Stimulated activated CD4-positive, alpha-beta T cell treated with anti-CD3 and anti-CD28 coated beads, TNF-alpha, amount 100 ng/mL, for 24 hours (primary cell): ENCODE measurements at places on chromosomes 1 and 21.

GRCh38 chr1:175173531-175173930 lies 19.0 kb downstream of the KIAA0040 start:
- no peak for DNase-seq

DNA sequence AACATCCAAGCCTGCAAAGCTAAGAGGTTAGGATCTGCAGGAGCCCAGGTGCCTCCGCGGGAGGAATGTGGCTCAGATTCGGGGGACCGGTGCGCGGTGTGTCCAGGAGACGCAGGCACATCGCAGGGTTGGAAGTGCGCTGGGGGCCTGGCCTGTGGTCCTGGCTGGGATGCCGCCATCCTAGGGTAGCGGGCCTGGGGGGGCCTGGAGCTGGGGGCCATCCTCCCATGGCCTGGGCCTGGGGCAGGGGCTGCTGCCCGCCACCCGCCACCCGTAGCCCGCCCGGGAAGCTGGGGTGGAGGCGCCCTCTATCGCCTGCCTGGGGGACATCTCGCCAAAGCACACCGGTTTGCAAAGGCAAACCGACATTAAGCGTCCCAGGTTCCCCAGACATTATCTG lies 170.6 kb upstream of the ARHGEF16 start:
- peak; percentile 5 for DNase-seq

DNA sequence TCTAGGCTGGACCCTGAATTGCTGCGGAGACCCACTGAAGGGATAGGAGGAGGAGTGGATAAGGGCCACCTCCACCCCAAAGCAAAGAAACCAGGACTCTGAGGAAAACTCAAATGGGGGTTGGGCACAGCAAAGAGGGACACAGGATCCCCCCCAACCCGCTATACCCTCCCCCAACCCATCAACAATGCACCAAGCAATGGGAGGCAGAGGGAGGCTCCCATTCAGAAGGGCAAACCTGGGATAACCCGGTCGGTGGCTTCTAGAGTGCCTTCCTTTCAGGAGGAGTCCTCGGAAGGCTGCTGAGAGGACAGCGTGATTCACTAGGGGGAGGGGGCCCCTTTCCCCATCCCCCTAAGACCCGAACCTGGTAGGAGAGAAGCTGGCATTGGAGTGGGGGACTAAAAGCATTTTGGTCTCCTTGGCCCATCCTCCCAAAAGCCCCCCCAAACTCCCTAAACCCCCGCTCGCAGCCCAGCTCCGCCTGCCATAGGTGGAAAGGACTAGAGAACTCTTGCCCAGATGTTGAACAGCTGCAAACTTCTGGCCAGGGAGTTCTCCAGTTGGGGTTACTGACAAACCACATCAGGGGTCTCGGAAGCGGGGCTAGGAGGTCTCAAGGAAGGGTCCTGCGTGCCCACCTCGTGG lies 1.3 kb downstream of the MEF2D start:
- no peak for DNase-seq

GRCh38 chr1:226097866-226098625 lies 35.5 kb downstream of the H3-3A start:
- no peak for DNase-seq

DNA sequence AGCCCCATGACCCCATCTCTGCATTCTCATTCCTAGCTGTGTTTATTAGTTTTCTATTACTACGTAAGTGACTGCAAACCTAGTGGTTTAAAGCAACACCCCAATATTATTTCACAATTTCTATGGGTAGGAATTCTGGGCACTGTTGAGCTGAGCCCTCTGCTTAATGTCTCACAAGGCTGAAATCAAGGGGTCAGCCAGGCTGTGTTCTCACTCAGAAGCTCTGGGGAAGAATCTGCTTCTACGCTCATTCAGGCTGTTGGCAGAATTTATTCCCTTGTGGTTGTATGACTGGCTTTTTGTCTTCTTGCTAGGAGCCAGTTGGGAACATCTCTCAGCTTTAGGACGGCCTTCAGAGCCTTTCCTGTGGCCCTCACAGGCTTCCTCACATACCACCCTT lies 181.0 kb downstream of the GIPC2 start:
- DNase-seq: no peak

- DNase-seq: peak; percentile 64
These were observed 109.6 kb downstream of the KCNN3 start for GRCh38 chr1:154760469-154760933.

DNA sequence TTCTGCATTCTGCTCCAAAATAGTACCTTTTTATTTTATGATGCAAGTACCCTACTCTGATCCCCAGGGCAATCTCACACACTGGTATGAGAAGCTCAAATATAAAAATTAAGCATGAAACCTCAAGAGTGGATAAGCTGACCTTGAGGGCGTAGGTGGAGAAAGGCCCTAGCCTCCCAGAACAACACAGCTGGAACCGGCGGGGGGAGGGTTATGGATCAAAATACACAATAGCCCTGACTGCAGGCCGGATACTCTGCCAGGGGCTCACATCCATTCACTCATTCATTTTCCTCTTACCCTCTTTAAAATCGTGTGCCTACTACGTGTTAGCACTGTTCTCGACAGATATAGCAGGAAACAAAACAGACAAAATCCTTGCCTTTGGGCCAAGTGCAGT lies 32.8 kb upstream of the ECE1 start:
- DNase-seq: no peak

DNA sequence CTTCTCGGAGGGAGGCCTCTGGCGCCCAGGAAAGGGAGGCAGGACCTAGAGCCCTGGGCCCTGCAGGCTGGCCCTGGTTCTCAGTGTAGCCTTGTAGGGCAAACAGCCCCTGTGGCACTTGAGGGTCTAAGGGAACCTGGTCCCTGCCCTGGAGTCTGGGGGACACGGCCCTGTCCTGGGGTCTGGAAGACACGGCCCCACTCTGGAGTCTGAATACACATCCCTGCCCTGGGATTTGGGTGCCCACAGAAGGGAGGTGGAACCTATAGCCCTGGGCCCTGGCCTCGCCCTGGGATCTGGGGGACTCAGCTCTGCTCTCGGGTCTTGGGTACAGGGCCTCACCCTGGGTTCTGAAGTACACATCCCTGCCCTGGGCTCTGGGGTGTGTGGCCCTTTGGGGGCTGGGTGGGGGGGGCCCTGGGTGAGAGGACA lies 97.9 kb downstream of the OBSCN start:
- no peak for DNase-seq

DNA sequence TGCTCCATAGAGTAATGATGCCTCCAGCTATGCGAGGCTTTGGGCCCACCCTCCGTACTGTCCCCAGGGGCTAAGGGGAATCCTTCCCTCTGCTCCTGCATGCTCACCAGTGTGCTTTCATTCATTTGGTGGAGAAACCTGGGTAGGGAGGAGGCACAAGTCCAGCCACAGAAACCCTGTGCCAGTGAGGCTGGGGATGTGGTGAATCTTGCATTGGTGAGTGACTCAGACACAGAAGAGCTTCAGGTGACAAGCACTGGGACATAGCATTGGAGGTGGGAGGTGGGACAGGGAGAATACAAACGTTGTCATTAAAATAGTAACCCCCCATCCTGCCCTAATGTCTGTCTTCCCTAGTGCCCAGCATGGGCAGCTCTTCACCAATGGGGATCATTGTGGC lies 5.2 kb downstream of the FCGR2A start:
- DNase-seq: no peak

DNA sequence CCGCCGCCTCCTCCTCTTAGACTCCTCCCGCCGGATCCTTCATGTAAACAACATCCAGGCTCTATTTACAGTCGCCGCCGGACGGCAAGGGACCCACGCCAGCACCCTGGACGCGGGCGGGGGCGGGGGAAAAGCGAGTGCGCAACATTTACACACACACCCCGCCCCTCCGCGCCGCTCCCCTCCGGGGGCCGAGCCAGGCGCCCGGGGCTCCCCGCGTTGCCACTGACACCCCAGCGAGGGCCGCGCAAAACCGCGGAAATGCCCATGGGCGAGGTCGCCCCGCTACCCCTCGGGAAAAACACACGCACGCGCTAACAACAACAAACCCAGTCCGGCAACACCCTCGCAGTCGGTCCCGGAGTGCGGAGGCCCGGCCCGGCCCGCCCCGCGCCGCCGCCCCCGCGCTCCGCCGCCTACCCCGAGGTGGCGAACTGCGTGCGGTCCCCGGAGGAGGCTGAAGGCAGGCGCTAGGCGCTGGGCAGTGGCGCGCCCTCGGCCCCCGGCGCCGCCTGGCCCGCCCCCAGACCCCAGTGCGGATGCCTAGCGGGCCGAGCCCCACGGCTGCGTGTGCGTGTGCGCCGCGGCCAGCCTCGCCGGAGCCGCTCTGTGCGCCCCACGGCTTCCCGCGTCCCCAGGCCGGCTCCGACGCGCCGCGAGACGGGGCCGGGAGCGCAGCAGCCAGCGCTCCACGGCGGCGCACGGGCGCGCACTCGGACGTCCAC lies 81.1 kb upstream of the AK4 start:
- peak; percentile 65 for DNase-seq

DNA sequence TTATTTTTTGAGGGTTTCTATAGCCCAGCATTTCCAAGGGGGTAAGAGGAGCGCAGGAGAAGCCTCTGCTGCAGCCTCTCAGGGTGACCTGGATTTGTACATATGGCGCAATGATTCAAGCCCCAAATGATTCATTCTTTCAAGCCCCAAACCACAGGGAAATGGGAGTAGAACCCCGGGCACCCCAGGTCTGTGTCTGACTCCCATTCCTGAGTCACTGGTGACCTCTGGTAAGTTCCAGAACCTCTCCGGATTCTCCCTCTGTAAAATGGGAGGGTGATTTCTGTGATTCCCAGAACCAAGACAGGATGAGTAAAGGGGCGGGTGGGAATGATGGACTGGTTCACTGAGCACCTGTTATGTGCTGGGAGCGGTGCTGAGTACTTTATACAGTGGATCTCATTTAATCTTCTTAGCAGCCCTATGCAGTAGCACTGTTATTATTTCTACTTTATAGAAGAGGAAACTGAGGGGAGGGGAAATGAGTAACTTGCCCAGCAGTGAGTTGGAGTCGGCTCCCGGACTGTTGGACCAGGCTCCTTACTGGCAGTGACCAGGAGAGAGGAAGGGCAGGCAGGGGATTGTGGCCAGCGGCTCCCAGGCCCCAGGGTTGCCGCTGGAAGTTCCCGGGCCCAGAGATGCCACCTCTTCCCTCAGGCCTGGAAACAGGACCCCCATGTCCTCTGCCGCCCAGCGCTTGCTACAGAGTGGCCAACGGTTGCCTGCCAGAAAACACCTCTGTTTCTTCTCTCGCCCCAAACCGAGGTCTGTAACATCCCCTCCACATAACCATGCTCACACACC lies 20.3 kb upstream of the SLC26A9 start:
- DNase-seq: no peak

- no peak for DNase-seq
These were observed 69.8 kb downstream of the GPR88 start for GRCh38 chr1:100607628-100608240.

- no peak for DNase-seq
These were observed 39.1 kb upstream of the ENAH start for GRCh38 chr1:225691861-225692516.

GRCh38 chr1:185419718-185420117 lies 102.7 kb upstream of the IVNS1ABP start:
- no peak for DNase-seq

- DNase-seq: no peak
These were observed 43.5 kb upstream of the SARS1 start for GRCh38 chr1:109170035-109170764.

DNA sequence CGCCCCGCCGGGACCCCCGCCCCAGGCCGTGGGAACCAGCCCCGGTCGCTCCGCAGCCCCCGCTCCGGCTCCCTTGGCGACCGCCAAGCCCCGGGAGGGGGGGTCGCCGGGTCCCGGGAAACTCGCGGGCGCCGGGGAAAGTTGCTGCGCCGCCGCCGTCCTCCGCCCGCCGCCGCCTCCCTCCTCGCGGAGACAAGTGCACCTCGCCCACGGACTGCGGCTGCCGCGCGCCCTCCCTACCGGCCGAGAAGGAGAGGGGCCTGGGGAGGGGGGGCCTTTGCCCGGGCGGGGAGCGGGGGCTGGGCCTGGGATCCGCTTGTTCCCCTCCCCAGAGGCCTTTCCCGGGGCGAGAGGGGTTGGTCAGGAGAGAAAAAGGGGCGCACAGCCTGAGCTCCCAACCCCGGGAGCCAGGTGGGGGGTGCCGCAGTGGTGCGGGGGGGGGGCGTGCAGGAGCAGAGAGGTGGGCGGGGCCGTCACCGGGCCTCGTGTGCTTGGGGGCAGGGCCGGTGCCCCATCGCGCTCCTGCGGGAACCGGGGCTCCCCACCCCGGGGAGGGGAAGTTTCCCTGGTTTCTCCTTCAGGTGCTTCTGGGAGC lies 592 bp downstream of the AGRN start:
- no peak for DNase-seq

DNA sequence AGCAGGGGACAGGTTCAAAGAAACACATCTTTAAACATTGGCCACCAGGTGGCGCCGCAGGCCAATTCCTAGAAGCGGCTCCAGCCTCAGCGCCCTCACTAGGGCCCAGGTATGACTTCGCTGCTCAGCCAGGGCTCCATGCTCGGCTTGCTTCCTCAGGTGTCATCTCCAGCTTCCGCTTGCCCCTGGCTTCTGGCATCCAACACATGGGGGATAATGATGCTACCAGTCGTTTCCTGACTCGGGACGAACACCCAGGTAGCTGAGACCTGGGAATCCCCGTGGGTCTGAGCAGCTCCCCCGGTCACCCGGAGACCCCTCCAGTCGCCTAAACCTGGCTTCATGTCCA lies 8.5 kb upstream of the MEX3A start:
- peak; percentile 89 for DNase-seq

DNA sequence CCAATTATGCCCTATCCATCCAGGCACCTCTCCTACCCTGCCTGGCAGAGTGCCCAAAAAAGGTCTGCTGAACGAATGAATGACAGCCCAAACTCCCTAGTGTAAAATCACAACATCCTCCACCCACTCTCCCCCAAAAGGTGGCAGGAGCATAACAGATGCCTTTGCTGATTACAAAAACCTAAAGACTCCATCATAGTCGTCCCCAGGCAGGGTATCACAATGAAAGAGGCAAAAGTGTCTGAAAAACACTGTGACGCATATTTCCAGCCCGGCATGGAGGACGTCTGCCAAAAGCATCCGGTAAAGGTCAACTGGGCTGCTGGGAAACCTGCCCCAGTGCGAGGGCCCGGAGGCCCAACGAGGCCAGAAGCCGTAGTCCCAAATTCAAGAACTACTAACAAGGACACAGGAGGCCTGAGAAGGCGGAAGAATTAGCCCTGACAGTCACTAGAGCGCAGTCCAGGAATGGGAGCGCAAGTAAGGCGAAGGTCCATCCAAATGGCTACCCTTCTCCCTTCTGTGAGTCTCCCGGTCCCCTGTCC lies 576 bp downstream of the SMIM12 start:
- peak; percentile 26 for DNase-seq

- no peak for DNase-seq
These were observed 64.1 kb downstream of the KIFAP3 start for GRCh38 chr1:170010443-170010842.

- no peak for DNase-seq
These were observed 1280.1 kb downstream of the KCNT2 start for GRCh38 chr1:195328102-195328501.

GRCh38 chr1:51264451-51264850 lies 28.4 kb downstream of the RNF11 start:
- no peak for DNase-seq

DNA sequence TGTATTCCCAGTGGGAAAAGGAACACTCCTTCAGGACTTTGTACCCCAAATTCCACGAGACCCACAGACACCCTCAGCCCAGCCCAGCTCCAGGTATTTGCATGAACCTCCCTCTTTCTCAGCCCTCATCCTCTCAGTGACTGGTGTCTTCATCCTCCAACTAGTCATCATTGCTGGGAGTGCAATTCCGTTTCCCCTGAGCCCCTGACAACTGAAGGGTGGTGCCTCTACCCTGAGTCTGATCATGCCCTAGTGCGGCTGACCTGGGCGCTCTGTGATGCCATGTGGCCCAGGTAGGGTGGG lies 3.8 kb upstream of the ZNF692 start:
- no peak for DNase-seq
